ENCODE measurements at places on chromosomes 16 and 17. TPM values are rescaled to one million over a fixed set of nuclear protein-coding genes. Genes with fewer than 3 reads are reported as not detected.
A peak's percentile ranks its signal among the peaks of the same experiment; 100 is the strongest.

Gene CCL14
- total RNA-seq, result not detected

DNA sequence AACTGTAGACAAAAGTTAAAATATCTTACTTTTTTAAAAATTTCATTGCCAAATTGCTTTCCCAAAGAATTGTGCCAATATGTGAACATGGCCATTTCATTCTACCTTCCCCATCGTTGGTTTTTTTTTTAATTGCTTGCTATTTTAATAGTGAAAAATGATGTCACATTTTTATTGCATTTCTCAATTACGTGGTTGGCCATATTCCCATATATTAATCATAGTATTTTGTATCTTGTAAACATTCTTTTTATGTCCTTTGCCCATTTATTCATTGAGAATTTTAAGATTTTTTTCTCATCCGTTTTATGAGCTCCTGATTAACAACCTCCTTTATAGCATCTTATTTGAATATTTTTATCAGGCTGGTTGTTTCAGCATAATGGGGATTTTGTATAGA is 7.2 kb downstream of the OMG start:
- DNase-seq, result peak; percentile 21

DNA sequence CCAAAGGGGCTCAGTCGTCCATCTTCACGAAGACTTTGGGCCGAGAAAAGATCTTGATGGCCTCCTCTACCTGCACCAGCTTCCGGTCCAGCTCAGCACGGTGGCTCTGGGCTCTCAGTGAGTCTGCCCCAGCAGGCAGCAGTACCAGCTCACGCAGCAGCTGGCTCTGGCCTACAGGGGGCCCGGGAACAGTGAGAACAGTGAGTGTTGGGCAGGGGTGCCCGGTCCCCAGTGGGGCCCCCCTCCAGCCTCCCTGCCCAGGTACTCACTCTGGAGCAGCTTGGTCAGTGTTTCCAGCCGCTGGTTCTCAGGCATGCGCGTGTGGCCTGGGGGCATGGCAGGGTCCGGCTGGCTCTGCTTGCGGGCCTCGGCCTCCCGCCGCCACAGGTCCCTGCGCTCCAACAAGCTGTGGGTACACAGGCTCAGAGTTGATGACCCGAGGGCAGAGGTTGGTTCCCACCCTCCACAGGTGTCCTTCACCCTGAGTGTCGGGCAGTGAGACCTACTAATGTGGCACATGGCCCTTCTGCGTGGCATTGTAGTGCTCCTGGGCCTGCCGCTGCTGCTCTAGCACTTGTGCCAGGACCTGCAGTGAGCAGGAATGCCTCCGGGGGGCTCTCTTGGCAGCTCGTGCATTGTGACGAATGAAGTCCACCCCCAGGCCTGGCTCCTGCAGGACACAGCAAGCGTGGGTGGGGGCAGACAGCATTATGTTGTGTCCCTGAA is 2.6 kb downstream of the PARD6A start:
- peak; percentile 53 for DNase-seq

Gene GPR139
- total RNA-seq, result not detected

Gene IGFBP4
- 361 TPM for total RNA-seq

Gene ZNF469
- total RNA-seq, result 2.6 TPM

DNA sequence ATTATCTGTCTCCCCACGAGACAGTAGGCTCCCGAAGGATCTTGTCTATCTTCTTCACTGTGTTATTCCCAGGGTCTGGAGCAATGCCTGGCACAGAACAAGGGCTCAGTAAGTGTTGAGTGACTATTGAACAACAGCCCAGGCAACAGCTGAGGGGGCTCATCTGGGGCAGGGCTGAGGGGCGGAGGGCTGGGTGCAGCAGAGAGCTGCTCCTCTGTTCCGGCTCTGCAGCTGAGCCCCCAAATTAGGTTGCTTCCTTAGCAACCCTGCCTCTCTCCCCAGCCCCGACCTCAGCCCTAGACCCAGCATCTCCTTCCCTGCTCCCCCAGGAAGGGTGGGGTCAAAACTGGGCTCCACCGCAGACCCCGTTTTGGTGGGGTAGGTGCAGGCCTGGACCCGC is 32.2 kb downstream of the ITGAE start:
- no peak for DNase-seq

- DNase-seq, result no peak
Observed at GRCh38 chr16:861446-861845, 60.9 kb upstream of the GNG13 start.

DNA sequence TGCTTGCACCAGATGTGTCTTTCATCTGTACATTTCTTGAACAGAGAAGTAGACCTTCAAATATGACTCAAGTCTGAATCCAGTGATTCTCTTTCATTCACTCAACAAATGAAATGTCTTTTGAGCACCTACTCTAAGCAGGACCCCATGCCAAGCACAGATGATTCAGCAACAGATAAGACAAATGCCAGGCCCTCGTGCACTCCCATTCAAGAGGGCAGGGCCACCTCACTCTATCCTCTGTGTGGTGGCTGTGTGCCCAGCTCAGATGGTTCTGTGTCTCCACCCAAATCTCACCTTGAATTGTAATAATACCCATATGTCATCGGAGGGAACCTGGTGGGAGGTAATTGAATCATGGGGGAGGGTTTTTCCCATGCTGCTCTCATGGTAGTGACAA is 74.1 kb upstream of the NKD1 start:
- no peak for DNase-seq

Gene ANKFN1
- total RNA-seq, result 0.54 TPM

Gene PRSS8
- not detected for total RNA-seq

- DNase-seq, result peak; percentile 51
Observed at GRCh38 chr17:19364699-19365498, 2.4 kb upstream of the B9D1 start.

- DNase-seq, result peak; percentile 4
Observed at GRCh38 chr16:73483934-73484711, 436.2 kb upstream of the ZFHX3 start.

Data from GM23248 (cell line).